ENCODE measurements at places on chromosomes 5 and 9.
A peak's percentile ranks its signal among the peaks of the same experiment; 100 is the strongest.

DNA sequence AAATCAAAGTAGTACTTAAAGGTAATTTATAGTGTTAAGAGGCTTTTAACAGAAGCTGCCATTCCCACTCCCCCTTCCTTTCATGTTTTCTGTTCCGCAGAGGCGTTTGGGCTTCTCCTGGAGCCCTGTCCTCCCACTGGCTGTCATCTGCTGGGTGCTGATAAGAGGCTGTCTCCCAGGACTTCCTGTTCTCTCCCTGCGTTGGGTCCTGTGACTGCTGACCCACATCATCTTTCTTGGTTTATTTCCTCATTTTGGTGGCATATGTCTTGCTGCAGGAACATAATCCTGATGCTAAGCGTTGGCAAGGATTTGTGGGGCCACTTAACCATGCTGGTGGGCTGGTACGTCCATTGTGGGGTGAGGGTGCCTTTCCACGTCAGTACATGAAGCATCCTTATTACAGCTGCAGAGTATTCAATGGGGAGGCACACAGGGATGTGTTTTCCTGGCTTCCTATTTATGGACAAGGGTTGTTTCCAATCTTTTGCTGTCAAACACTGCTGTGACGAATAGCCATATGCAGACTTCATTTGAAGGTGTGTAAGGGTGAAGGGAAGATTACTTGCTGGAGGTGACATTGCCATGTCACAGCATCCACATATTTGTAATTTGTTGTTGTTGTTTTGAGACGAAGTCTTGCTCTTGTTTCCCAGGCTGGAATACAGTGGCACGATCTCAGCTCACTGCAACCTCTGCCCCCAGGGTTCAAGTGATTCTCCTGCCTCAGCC is 22.3 kb upstream of the RNF130 start:
- no peak for DNase-seq

- DNase-seq: no peak
Measured at GRCh38 chr5:36680066-36680465, 73.7 kb downstream of the SLC1A3 start.

GRCh38 chr9:114034196-114034595 is 43.9 kb downstream of the AMBP start:
- DNase-seq: no peak

- no peak for DNase-seq
Measured at GRCh38 chr5:160271396-160271795, 41.0 kb downstream of the CCNJL start.

DNA sequence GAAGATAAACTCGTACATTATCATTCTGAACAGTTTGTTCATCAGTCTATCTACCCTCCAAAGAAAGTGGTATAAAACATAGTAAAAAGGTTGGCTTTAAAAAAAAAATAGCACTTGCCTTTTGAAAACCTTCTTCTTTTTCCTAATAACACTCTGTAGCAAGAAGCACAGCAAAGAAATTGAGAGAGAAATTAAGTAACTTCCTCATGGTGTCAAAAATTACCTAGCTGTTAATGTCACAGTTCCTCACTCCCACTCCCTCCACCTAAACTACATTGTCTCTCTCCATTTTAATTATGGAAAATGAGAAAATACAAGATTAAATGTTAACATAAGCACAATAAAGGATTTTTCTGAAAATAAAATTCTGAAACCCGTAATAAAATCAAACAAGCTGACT is 72.2 kb downstream of the CERT1 start:
- no peak for DNase-seq

GRCh38 chr9:77469515-77470231 is 178.4 kb downstream of the GNA14 start:
- no peak for DNase-seq

- no peak for DNase-seq
Measured at GRCh38 chr5:158943057-158943456, 156.7 kb downstream of the EBF1 start.

GRCh38 chr5:167785106-167785505 is 506.3 kb upstream of the WWC1 start:
- DNase-seq: peak; percentile 7

DNA sequence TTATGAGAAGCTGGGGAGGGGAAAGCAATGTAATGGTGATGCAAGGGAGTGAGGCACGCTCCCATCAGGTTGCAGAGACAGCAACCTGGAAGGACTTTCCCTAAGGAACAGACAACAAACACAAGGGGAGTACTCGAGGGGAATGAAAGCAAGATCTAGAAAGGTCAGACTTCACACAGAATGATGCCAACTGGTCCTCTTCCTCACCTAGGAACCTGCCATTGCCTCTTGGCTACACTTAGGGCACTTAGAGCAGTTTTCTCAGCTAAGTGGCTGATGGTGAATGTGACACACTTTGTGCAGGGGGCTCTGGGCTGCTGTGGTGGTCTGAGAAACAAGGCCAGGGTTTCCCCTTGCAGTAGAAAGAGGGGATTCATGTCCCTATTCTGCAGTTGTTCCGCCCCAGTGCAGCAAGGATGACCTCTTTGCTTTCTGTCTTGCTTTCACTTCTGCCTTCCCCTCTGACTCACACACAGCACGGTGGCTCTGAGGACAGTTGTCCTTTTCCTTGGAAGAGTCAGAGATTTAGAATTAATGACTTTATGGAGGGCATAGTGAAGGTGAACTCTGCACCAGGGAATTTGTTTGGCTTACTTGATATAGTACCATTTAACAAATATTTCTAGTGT is 394.0 kb upstream of the KLF4 start:
- DNase-seq: no peak

GRCh38 chr5:759111-759751 is 25.3 kb downstream of the ZDHHC11B start:
- DNase-seq: peak; percentile 75

DNA sequence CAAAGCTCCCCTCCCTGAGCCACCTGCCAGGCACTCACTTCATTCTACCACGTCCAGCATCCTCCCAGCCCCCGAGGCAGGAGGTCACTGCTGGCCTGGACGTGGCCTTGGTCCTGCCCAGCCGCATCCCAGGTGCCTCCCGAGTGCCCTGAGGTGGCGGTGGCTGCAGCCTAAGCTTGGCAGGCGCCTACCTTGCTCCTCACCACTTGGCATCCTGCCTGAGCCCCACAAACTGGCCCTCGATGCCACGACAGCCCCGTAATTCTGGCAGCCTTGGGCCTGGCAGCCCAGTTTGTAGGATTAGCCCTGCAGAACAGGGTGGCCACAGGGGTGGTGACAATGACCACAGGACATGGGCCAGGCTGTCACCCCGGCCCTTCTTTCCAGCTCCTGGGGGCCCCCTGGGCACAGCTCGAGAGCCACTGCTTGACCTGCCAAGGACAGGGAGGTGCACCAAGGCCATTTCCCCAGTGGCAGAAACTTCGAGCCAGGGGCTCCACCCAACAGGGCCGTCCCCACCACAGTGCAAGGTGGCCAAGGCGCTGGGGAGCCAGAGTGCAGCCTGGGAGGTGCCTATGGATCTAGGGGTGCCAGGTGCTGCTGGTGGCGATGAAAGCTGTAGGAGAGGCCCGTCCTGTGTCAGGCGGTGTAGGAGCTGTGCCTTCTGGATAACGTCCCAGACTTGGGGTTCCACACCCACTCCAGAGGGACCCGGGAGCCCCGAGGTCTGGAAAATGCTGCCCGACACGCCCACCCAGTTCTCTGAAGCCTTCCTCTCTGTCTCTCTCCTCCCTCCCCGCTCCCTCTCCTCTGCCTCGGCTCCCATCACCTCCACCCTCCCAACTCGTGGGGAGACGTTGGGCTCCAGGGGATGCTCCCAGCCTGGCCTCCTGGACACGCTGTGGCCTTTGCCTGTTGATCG is 18.4 kb downstream of the NKD2 start:
- DNase-seq: no peak

DNA sequence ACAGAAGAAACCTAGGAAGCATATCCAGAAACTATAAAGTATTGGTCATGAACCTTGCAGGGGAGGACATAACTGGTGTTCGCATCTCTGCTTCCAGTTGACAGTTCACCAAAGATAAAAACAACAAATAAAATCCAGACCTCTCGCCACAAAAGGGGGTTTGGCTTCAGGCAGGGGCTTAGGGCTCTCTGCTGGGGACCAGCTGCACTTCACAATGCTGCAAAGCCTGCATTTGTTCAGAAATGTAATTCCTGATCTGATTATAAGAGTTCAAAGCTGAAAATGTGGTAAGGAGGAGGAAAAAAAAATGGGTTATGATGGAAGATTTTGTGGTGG is 79.0 kb downstream of the PDE4D start:
- DNase-seq: no peak

GRCh38 chr5:180724944-180725343 is 14.9 kb downstream of the OR2Y1 start:
- DNase-seq: no peak

- no peak for DNase-seq
Measured at GRCh38 chr9:33311953-33312352, 21.6 kb downstream of the NFX1 start.

- DNase-seq: no peak
Measured at GRCh38 chr9:18357321-18357720, 116.6 kb upstream of the ADAMTSL1 start.

- no peak for DNase-seq
Measured at GRCh38 chr5:9712911-9713310, 82.8 kb upstream of the TAS2R1 start.

DNA sequence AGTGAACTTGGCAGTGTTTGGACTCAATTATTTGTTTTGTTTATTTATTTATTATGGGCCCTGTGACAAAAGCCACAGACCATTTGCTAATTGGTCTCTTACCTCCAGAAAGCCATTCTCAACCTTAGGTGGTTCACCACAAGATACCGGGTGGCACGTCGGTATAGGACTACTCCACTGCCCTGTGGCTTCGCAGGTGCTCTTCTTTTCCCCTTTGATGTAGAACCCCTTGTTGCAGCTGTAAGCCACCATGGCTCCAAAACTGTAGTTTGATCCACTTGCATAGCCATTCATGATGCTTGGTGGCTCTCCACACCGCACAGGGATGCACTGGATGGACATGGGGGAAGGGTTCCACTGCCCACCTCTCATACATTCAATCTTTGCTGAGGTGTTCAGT is 73.3 kb upstream of the TXNDC8 start:
- no peak for DNase-seq

DNA sequence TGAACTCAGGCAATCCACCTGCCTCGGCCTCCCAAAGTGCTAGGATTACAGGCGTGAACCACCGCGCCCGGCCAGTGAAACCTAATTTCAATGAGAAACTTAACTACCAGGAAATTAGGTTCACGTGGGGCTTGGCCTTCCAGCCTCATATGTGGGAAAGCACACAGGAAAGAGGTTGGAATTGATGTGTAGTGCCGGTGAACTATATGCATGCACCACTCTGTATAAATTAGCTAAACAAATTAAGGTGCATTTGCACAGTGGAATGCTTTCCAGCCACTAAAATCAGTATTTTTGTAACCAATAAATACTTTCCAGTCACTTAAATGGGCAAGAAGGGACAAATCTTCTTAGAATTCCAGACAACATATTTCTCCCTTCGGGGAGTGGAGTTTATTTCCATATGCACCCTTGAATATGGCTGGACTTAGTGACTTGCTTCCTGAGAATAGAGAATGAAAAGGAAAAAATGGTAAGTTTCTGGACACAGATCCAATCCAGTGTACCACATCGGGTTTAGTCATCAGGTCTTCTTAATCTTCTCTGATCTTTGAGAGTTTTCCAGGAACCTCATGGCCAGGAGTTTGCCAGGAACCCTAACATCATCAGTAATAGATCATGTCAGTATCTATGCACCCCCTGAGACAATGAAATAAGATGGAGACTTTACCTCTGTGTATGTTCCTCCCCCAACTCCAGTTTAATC is 24.9 kb downstream of the ATOX1 start:
- no peak for DNase-seq

DNA sequence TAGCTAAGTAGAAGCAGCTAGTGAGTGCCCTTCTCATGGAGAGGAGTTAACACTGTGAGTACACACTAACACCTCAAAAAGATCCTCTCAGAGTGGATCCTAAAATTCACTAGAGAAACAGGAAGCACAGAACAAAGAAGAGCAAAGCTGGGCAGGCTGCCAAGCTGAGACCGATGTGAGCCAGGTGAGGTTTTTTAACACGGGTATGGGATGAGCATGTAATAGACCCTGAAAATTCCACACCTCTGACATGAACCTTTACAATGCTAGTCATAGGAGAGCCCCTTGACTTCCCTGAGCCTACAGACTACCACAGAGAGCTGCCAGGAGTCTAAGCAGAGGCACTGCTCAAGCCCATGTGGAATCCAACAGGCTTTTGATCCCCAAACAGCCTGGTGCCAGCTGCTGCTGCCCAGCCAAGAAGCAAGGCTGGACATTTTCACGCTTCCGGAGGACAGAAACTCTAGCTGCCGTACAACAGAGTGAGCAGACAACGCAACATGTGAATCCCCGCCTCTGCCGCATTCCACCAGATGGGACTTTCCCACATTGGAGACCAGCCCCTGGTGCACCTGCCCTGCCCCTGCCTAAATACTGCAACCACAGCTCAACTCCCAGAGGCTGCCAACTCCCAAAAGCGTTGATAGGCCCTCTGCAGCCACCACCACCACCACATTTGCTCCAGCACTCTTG is 280.8 kb downstream of the CDH10 start:
- no peak for DNase-seq

DNA sequence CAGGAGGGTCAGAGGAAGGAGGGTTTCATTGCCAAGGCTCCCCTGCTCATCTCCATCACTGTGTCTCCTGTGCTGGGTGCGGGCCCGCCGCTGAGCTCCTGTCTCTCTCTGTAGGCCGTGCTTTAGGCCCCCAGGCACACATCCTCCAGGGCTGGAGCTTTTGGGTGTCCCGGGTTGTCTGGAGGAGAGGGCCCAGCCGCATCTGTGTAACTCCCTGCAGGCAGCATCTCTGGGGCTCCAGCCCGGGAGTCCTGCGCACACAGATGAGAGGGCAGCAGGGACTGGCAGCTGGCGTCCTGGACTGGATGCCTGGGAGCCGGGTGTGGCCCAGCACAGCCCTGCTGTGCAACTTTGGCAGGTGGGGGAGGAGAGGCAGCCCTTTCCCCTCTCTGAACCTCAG is 40.2 kb downstream of the LRSAM1 start:
- no peak for DNase-seq

GRCh38 chr9:29118555-29118954 is 1545.3 kb upstream of the C9orf72 start:
- no peak for DNase-seq

GRCh38 chr5:76622076-76622475 is 1.1 kb downstream of the F2RL2 start:
- no peak for DNase-seq
